Activated CD4-positive, alpha-beta T cell treated with anti-CD3 and anti-CD28 coated beads, Interleukin-2, amount 10 ng/mL, durations not matched to agents 7 days and 5 days (primary cell): ENCODE measurements at places on chromosomes 16 and 17.

DNA sequence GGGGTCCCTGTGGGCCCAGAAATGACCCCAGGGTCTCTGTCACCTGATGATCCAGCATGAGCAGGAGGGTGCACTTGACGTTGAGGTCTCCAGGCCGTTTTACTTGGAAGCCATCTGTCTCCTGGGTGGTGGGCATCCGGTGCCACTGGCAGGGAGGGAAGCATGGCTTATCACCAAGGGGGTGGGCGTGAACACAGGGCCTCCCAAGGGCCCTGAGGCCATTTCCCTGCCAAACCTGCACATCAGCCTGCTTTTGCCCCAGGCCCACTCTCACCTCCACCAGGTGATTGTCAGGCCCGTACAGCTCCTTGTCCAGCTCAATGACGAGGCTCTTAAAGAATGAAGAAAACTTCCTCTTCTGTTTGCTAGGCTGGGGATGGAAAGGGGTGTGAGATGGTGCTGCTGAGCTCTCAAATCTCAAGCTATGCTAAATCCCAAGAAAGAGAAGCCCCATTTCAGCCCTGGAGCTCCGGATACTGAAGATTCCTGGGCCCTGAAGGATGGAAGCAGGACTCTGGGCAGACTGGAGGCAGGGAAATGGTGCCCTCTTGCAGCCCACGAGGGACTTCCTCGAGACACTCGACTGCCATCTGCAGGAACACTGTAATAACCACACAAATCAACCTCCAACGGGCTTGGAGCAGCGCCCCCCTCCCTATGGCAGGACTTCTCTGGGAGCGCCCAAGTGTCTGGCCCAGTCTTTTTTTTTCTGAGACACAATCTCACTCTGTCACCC lies 7.1 kb upstream of the FTSJ3 start:
- peaks cover 59% of the 10 kb centered on the region for H3K36me3 ChIP-seq
- no peaks in the 10 kb centered on the region for H3K27me3 ChIP-seq
- peak; percentile 73 for DNase-seq
- H3K4me1 ChIP-seq: peaks cover 57% of the 10 kb centered on the region
- H3K27ac ChIP-seq: peak overlapping the region; percentile 16

- peaks cover 3% of the 10 kb centered on the region for H3K36me3 ChIP-seq
- H3K27ac ChIP-seq: no peak overlapping the region
- H3K4me1 ChIP-seq: no peaks in the 10 kb centered on the region
- no peak overlapping the region for H3K4me3 ChIP-seq
- no peak for DNase-seq
These were observed 647 bp downstream of the PRSS8 start for GRCh38 chr16:31134625-31135534.

- no peaks in the 10 kb centered on the region for H3K4me1 ChIP-seq
- H3K27ac ChIP-seq: no peak overlapping the region
- peaks cover 8% of the 10 kb centered on the region for H3K27me3 ChIP-seq
- DNase-seq: no peak
These were observed 250.9 kb upstream of the SDK2 start for GRCh38 chr17:73895157-73895556.

- no peaks in the 10 kb centered on the region for H3K36me3 ChIP-seq
- peak; percentile 71 for DNase-seq
- H3K27me3 ChIP-seq: no peaks in the 10 kb centered on the region
- peaks cover 3% of the 10 kb centered on the region for H3K4me1 ChIP-seq
- no peak overlapping the region for H3K4me3 ChIP-seq
These were observed 215.2 kb downstream of the ZFHX3 start for GRCh38 chr16:72832621-72833248.

DNA sequence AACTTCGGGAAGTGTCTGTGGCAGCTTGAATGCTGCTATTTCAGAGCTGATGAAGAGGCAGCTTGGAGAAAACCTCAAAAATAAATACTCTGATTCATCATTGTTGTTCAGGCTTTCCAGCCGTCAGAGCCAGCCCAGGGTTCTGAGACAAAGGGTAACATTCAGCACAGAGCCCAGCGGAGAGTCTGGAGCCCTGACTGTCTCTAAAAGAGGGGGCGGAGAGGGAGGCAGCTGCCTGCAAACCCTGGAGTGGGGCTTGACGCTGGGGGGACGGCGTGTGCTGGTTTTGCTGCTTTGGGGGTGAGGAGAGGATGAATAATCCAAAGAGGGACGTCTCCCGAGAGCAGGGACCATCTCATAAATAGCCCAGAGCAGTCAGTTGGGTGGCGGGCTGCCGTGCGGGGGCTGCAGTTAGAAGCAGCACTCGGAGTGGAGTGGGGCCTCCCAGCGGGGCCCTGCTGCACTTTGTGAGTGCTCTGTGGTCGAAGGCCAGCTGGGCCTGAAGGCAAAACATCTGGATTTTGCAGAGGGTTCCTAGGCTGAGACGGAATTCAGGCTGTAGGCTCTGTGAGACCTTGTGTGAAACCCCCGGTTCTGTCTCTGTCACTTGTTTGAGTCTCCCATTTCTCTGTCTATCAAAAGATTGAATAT lies 237.8 kb downstream of the PRKCA start:
- peaks cover 49% of the 10 kb centered on the region for H3K4me1 ChIP-seq
- no peak overlapping the region for H3K4me3 ChIP-seq
- H3K36me3 ChIP-seq: peaks cover 14% of the 10 kb centered on the region
- no peak for DNase-seq
- no peaks in the 10 kb centered on the region for H3K27me3 ChIP-seq

GRCh38 chr17:60229188-60229802 lies 79.5 kb downstream of the CA4 start:
- no peak overlapping the region for H3K27ac ChIP-seq
- peaks cover 2% of the 10 kb centered on the region for H3K36me3 ChIP-seq
- H3K27me3 ChIP-seq: no peaks in the 10 kb centered on the region
- H3K4me3 ChIP-seq: no peak overlapping the region
- no peaks in the 10 kb centered on the region for H3K4me1 ChIP-seq
- no peak for DNase-seq

DNA sequence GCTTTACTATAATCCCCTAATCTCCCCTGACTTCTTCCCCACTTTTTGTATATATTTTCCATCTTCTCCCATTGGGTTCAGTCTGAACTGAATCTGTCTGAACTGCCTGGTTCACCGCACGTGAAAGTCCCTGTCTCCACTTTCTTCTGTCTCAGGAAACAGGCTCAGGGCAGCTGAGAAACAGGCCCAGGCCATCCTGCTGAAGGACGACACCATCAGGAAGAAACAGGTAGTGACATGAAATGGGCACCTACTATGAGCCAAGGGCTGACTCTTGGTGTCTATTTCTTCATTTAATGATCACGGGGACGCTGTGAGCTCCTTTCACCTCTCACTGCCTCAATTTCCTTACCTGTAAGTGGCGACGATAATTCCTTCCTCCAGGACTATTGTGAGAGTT lies 90.5 kb upstream of the HSBP1 start:
- no peak for DNase-seq
- H3K27ac ChIP-seq: no peak overlapping the region

GRCh38 chr16:13988038-13988437 lies 68.1 kb downstream of the ERCC4 start:
- no peak overlapping the region for H3K27ac ChIP-seq
- no peak for DNase-seq
- peaks cover 2% of the 10 kb centered on the region for H3K27me3 ChIP-seq
- no peaks in the 10 kb centered on the region for H3K4me1 ChIP-seq
- H3K4me3 ChIP-seq: no peak overlapping the region

GRCh38 chr17:79777120-79777893 lies 641 bp upstream of the CBX2 start:
- H3K4me1 ChIP-seq: peaks cover 27% of the 10 kb centered on the region
- H3K27ac ChIP-seq: no peak overlapping the region
- peak; percentile 42 for DNase-seq

DNA sequence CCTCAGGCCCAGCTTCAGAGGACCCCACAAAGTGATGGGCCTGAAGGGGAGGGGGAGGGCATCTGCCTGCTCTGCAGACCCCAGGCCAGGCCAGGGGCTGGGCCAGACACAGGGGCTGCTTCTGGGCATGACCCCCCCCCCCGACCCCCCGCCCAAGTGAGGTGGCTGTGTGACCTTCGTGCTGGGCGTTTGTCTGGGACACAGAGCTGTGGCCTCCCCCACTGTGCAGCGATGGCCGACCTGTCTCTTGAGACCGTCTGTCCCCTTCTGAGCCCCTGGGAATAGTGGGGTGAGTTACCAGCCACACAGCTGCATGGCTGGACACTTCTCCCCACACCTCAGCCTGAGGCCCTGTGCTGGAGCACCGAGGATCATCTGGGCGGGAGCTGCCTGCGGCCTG lies 34.8 kb upstream of the GNG13 start:
- H3K36me3 ChIP-seq: no peaks in the 10 kb centered on the region
- no peak for DNase-seq
- H3K27ac ChIP-seq: no peak overlapping the region
- no peaks in the 10 kb centered on the region for H3K27me3 ChIP-seq
- H3K4me1 ChIP-seq: no peaks in the 10 kb centered on the region
- H3K4me3 ChIP-seq: no peak overlapping the region

- H3K27ac ChIP-seq: no peak overlapping the region
- DNase-seq: no peak
- no peaks in the 10 kb centered on the region for H3K36me3 ChIP-seq
- H3K4me3 ChIP-seq: no peak overlapping the region
- H3K4me1 ChIP-seq: no peaks in the 10 kb centered on the region
- H3K27me3 ChIP-seq: no peaks in the 10 kb centered on the region
These were observed 89.9 kb upstream of the CIBAR2 start for GRCh38 chr16:85202051-85202601.

DNA sequence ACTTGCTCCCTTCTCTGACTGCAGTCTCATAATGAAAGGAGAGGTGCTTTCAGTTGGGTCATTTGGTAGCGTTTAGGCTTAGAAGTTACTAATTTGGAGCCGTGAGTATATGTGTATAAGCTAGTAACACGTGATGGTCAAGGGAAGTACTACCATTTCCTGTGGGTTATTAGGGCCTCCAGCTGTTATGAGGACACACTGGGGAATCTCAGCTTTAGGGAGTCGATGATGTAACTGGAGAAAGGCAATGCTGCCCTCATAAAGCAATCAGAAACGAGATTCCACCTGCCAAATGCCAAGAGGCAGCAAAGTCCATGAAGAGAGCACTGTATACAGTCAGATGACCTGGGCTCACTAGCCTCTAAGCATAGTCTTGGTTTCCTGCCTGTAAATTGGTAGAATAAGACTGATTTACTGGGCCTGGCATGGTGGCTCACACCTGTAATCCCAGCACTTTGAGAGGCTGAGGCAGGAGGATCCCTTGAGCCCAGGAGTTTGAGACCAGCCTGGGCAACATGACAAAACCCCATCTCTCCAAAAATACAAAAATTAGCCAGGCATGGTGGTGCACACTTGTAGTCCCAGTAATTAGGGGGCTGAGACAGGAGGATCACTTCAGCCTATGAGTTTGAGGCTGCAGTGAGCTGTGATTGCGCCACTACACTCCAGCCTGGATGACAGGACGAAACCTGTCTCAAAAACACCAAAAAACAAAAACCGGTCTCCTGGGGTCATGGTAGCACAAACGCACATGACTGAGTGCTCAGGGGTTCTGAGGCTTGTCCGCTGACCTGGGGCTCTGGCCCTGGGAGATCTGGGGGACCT lies 53.0 kb downstream of the SF3B3 start:
- H3K27ac ChIP-seq: no peak overlapping the region
- H3K27me3 ChIP-seq: no peaks in the 10 kb centered on the region
- H3K4me3 ChIP-seq: no peak overlapping the region
- H3K36me3 ChIP-seq: peaks cover 29% of the 10 kb centered on the region
- peaks cover 9% of the 10 kb centered on the region for H3K4me1 ChIP-seq

- no peaks in the 10 kb centered on the region for H3K36me3 ChIP-seq
- DNase-seq: no peak
- peaks cover 2% of the 10 kb centered on the region for H3K27me3 ChIP-seq
- no peak overlapping the region for H3K4me3 ChIP-seq
- H3K27ac ChIP-seq: no peak overlapping the region
These were observed 270.5 kb downstream of the MRTFB start for GRCh38 chr16:14341324-14342225.

- H3K27me3 ChIP-seq: no peaks in the 10 kb centered on the region
- peak overlapping the region; percentile 79 for H3K27ac ChIP-seq
- peak; percentile 60 for DNase-seq
These were observed 31.2 kb upstream of the TENT4B start for GRCh38 chr16:50121721-50122445.

DNA sequence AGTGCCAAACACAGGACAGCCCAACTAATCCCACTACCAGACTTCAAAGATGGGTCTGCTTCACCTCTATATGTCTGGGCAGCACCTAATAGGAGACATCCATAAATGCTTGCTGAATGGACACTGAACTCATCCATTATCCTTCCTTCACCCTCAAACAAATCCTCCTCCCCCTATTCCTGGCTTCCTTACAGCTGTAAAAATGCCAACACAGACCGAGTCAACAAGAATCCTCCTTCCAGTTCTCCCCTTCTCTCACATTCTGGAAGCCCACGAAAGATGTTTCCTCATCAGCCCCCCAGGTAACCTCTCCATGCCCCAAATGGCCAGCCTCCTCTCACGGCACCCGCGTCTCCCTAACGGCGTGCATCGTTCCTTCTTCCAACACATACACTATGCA lies 12.3 kb downstream of the PELP1 start:
- H3K4me1 ChIP-seq: peaks cover 19% of the 10 kb centered on the region
- H3K27me3 ChIP-seq: no peaks in the 10 kb centered on the region
- H3K27ac ChIP-seq: no peak overlapping the region
- no peak for DNase-seq
- no peak overlapping the region for H3K4me3 ChIP-seq
- peaks cover 51% of the 10 kb centered on the region for H3K36me3 ChIP-seq

DNA sequence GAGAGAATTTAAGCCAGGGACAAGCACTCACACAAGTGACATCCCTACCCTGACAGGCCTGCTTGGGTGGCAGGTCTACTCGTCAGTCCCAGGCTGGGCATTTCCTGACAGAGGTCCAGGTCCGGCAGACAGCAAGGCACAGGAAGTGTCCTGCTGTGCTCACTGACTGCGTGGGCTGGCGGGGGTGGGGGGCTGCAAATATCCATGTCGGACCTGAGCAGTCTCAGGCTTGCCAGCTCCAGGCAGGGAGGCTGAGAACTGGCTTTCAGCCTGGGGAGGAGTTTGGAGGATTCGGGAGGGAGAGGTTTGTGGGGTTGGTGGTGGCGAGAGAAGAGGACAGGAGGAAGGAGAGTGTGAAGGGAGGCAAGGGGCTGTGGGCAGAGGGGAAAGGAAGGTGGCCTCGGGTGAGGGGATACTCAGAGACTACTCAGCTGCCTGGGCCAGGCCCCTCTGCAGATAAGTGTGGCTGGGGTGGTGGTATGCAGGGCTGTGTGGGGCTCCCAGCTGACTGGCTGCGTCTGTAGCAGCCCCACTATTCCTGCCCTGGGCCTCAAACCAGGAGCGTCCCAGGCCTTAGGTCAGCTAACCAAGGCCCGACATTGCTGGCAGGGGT lies 7.8 kb downstream of the HIC1 start:
- H3K4me1 ChIP-seq: peaks cover 40% of the 10 kb centered on the region
- H3K36me3 ChIP-seq: peaks cover 44% of the 10 kb centered on the region
- H3K27me3 ChIP-seq: no peaks in the 10 kb centered on the region

DNA sequence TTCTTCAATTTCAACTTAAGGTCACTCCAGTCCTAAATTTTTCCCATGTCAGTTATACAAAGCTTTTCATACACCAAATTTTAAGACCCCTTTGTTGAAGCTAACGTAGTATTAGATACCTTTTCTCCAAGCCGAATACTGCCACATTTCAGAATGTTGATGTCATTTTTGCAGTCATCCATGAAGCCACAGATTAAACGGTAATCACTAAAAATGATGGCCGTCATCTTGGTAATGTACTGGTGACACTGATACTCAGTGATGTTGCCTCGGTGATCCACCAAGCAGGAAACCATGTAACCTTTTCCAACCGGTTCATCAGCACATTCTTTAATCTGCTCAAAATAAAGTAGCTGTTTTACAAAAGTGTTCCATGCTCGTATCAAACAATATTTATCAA lies 82.1 kb upstream of the CLEC18B start:
- H3K36me3 ChIP-seq: peaks cover 29% of the 10 kb centered on the region
- no peak overlapping the region for H3K4me3 ChIP-seq
- no peak overlapping the region for H3K27ac ChIP-seq

GRCh38 chr17:30238003-30238344 lies 2.5 kb upstream of the SLC6A4 start:
- DNase-seq: no peak
- H3K36me3 ChIP-seq: no peaks in the 10 kb centered on the region
- no peak overlapping the region for H3K27ac ChIP-seq
- H3K4me3 ChIP-seq: no peak overlapping the region
